Esophagus mucosa (tissue), 1 donor: ENCODE measurements at places on chromosomes 3 and 15.

- no peak for ATAC-seq
Observed at GRCh38 chr15:92807971-92808571, 92.1 kb upstream of the CHD2 start.

GRCh38 chr3:125381743-125382142, 6.6 kb upstream of the ZNF148 start:
- peak; percentile 36 for ATAC-seq

GRCh38 chr3:29705906-29706844, 425.3 kb downstream of the RBMS3 start:
- ATAC-seq, result no peak

DNA sequence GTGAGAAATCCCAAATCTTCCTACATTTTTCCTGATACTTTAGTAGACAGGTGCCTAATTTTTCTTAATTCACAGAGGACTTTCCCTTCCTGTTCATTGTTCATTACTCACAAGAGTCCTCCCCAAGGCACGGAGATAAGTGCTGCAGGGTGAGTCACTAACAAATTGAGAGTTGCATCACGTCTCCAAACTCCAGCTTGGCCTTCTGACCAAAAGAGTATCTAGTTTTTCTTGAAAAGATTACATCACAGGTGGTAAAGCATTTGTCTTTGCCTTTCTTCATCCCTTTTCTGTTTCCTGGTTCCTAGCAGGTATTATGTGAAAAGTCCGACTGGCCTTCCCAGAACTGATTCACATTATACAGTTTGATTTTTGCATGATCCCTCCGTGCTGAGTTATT, 24.9 kb upstream of the RASGRP1 start:
- peak; percentile 98 for ATAC-seq

DNA sequence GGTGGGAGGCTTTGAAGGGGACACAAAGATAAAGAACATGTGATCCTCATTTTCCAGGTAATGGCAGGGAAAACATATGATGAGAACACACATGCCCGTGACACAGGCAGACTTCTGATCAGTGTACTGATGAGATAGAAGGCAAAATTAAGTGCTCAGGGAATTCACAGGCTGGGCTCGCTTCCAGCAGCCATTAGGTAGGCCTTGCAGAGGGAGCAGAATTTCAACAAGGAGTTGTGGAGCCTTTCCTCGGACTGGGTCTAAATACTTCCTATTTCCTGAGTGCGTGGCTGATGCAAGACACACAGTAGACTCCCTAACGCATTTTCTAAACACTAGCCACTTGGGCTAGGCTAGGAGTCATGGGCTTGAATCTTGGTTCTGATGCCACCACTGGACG, 74.0 kb upstream of the ETV5 start:
- no peak for ATAC-seq

GRCh38 chr3:54633444-54634121, 294.3 kb downstream of the LRTM1 start:
- no peak for ATAC-seq

GRCh38 chr3:196292286-196292923, 4.9 kb upstream of the PCYT1A start:
- no peak for ATAC-seq

GRCh38 chr15:90232941-90233386, 777 bp downstream of the CIB1 start:
- ATAC-seq, result no peak

GRCh38 chr3:77524946-77525682, 485.2 kb downstream of the ROBO2 start:
- ATAC-seq, result no peak
